Astrocyte of the cerebellum (primary cell): ENCODE measurements at places on chromosomes 4 and X.
A peak's percentile ranks its signal among the peaks of the same experiment; 100 is the strongest.

GRCh38 chr4:120659616-120660170 lies 262.8 kb downstream of the PRDM5 start:
- DNase-seq: no peak

GRCh38 chrX:105697984-105698781 lies 124.2 kb upstream of the NRK start:
- DNase-seq: no peak

GRCh38 chrX:15619053-15619755 lies 18.4 kb upstream of the ACE2 start:
- DNase-seq: no peak

GRCh38 chr4:62191451-62192240 lies 991.5 kb downstream of the ADGRL3 start:
- DNase-seq: no peak

DNA sequence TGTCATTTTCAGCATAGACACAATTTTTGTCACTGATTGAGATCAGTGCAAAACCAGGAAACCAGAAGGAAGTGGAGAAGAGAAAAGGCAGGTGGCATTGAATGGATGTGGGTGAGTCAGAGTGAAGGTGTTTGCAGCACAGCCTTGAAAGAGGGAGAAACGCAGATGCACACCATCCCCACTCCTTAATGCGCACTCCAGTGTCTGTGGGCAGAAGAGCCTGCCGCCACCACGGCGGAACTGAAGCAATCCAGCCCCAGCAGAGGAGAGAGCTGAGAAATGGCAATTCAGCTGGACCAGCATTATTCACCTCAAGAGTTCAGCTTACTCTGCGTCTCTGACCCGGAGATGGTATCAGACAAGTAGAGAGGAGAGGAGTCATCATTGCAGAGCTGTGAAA lies 393.1 kb upstream of the FRG1 start:
- DNase-seq: no peak

DNA sequence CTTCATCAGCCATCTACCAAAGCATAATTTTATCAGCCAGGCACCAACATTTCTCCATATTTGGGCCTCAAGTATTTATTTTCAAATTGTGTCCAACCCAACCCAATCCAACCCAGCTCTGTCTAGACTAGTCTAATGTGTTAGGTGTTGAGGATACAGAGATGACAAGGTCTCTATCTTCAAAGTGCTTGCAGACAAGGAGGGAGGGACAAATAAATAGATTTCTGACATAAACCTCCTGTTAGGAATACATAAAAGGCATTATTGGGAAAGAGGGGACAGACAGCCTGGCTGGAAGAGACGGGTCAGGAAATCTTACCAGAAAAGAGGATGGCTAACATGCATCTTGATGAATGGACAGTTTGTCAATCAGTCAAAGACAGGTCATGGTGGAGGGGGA lies 115.4 kb upstream of the RPS6KA3 start:
- DNase-seq: no peak

GRCh38 chr4:57233386-57233785 lies 123.2 kb upstream of the IGFBP7 start:
- DNase-seq: peak; percentile 2

DNA sequence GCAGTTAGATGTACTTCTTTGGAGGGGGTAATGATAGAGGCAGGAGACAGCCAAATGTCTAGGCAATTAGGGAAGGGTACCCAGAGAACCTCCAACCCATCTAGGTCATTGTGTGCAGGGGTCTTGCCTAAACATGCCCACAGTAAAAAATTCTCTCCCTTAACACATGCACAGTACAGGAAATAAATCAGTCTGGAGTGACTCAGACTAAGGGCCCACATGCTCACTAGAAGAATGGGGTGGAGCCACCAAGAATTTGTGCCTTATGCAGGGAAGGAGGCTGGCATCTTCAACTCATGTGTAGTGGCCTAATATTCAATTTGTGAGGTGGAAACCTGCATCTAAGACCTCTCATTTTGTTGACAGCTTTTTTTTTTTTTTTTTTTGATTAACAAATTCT lies 945.3 kb upstream of the GRIA3 start:
- DNase-seq: no peak

DNA sequence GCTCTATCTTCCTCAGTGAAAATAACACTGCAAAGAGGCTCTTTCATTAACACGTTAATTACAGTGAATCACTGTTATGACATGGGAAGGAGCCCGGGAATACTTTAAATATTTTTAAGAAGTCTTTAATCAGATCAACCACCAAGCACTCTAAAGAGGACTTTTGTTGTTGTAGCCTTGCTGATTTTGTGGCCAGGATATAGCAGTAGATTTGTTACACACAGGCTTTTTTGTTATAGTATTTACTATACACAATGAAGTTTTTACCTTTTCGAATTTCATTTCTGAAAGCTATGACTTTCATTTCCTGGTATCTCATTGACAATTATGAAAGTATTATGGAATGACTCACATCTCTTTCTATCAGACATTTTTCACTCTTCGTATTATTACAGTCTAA lies 20.3 kb downstream of the FGF13 start:
- DNase-seq: no peak

- no peak for DNase-seq
Observed at GRCh38 chrX:147811803-147812202, 99.9 kb upstream of the FMR1 start.

GRCh38 chr4:127347936-127348335 lies 284.8 kb upstream of the INTU start:
- no peak for DNase-seq

DNA sequence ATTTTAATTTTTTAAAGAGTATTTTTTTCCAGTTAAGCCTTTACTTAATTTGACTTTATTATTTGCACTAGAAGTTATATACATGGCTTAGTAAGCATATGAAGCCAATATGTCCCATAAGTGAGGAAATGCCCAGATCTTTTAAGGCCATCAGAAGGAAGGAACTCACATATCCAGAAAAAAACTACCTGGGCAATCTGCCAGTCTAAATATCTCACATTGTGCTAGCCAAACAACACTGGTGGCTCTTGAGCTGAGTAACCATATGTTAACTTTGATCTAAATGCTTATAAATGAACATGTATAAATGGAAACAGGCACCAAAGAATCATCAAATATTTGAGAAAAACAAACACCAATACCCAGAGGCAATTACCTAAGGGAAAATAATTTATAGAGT lies 138.6 kb upstream of the APOOL start:
- DNase-seq: no peak

- no peak for DNase-seq
Observed at GRCh38 chrX:151621422-151621821, 57.9 kb downstream of the PASD1 start.
